ENCODE measurements at places on chromosomes 11 and 22. TPM values are rescaled to one million over a fixed set of nuclear protein-coding genes. Genes with fewer than 3 reads are reported as not detected.

DUSP8 gene
- total RNA-seq: 39.3 TPM

DLG2 gene
- 23.3 TPM for total RNA-seq

DNA sequence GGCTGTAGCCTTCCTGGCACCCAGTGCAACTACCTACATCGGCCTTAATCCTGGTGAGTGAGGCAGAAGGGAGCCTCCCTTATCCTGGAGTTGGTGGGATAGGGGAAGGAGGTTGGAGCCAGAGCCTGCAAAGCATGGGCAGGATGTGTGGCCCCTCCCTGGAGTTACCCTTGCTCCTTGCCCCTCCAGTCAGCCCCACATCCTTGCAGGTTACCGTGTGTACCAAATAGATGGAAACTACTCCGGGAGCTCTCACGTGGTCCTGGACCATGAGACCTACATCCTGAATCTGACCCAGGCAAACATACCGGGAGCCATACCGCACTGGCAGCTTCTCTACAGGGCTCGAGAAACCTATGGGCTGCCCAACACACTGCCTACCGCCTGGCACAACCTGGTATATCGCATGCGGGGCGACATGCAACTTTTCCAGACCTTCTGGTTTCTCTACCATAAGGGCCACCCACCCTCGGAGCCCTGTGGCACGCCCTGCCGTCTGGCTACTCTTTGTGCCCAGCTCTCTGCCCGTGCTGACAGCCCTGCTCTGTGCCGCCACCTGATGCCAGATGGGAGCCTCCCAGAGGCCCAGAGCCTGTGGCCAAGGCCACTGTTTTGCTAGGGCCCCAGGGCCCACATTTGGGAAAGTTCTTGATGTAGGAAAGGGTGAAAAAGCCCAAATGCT, 3.9 kb downstream of the SMPD1 start:
- H3K27ac ChIP-seq: no peak overlapping the region
- H3K4me3 ChIP-seq: no peak overlapping the region
- DNase-seq: no peak
- H3K27me3 ChIP-seq: no peaks in the 10 kb centered on the region
- H3K36me3 ChIP-seq: no peaks in the 10 kb centered on the region

GRCh38 chr11:33040862-33041453, 1.6 kb downstream of the TCP11L1 start:
- DNase-seq: no peak
- no peaks in the 10 kb centered on the region for H3K36me3 ChIP-seq
- no peaks in the 10 kb centered on the region for H3K4me1 ChIP-seq
- H3K27me3 ChIP-seq: no peaks in the 10 kb centered on the region

DNA sequence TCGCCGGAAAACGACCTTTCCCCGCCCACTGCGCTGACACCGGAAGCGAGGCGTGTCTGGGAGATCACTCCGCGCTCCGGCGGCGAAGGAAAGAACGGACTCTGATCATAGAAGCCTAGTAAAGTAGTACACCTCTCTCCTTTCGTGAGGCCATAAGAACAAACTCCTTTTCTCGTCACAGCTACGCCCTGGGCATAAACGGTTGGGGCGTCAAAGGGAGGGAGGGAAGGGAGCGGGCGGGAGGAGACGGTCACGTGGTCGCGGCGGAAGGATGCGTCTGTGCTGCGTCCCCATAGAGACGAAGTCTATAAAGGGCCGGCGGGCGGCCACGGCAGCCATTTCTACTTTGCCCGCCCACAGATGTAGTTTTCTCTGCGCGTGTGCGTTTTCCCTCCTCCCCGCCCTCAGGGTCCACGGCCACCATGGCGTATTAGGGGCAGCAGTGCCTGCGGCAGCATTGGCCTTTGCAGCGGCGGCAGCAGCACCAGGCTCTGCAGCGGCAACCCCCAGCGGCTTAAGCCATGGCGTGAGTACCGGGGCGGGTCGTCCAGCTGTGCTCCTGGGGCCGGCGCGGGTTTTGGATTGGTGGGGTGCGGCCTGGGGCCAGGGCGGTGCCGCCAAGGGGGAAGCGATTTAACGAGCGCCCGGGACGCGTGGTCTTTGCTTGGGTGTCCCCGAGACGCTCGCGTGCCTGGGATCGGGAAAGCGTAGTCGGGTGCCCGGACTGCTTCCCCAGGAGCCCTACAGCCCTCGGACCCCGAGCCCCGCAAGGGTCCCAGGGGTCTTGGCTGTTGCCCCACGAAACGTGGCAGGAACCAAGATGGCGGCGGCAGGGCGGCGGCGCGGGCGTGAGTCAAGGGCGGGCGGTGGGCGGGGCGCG, at the start of gene ATF4:
Gene ATF4 (plus strand): TSS at position 337 of the 880 bp plus-strand sequence. CDS start 884 bp downstream, outside the sequence.
- H3K36me3 ChIP-seq: peaks cover 10% of the 10 kb centered on the region
- H3K27me3 ChIP-seq: no peaks in the 10 kb centered on the region
- H3K4me3 ChIP-seq: peak within 1 kb of the TSS; percentile 93
- H3K4me1 ChIP-seq: no peaks in the 10 kb centered on the region

DNA sequence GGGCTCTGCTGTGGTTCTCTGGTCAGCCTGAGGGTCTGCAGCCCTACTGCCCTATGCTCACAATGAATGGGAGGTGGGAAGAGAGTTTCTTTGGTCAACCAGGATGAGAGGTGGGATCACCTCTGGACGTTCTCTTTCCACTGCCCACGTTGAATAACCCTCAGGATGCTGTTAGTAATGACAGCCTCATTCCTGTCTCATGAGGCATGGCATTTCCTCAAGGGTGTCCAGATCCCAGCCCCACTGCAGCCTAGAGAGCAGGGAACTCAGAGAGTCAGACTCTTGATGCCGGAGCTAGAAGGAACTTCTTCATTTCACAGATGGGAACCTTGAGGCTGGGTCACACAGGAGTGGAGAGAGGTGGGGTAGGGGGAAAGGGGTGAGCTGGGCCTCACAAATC, 196.0 kb downstream of the CEP164 start:
- no peaks in the 10 kb centered on the region for H3K36me3 ChIP-seq
- H3K27ac ChIP-seq: no peak overlapping the region
- H3K4me1 ChIP-seq: no peaks in the 10 kb centered on the region
- no peaks in the 10 kb centered on the region for H3K27me3 ChIP-seq

DNA sequence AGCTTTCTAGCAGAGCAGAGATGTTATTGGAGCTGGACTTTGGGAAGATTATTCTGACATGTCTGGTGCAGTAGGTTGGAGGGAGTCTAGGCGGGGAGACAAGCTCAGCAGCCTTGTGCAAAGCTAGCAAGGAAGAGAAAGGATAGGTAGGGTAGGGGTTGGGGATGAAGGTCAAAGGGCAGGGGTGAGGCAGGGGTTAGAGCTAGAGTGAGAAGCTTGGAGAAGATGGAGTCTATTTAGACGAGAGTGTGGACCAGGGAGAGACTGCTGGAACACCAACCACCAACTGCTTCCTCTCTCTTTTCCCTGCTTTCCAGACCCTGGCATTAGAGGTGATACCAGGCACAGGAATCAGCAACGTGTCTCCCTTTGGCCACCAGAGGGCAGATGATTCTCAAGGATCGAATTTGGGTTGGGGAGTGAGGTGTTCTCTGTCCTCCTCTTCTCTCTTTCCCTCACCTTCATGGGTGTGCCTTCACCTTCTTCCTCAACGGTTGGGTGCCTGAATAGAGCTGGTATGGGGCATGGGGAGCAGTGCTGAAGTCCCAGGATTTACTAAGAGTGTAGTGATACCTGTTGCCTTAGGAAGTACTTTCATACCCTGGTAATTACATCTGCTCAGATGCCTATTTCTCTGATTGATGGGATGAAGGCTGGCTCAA, 1.8 kb upstream of the MARK2 start:
- H3K27me3 ChIP-seq: no peaks in the 10 kb centered on the region
- peak; percentile 84 for DNase-seq
- no peak overlapping the region for H3K4me3 ChIP-seq
- H3K36me3 ChIP-seq: no peaks in the 10 kb centered on the region
- H3K4me1 ChIP-seq: peaks cover 6% of the 10 kb centered on the region

GRCh38 chr22:37044634-37045625, 6.6 kb upstream of the KCTD17 start:
- H3K27me3 ChIP-seq: no peaks in the 10 kb centered on the region
- no peak overlapping the region for H3K27ac ChIP-seq
- no peaks in the 10 kb centered on the region for H3K4me1 ChIP-seq
- H3K36me3 ChIP-seq: no peaks in the 10 kb centered on the region
- DNase-seq: no peak
- no peak overlapping the region for H3K4me3 ChIP-seq

DNA sequence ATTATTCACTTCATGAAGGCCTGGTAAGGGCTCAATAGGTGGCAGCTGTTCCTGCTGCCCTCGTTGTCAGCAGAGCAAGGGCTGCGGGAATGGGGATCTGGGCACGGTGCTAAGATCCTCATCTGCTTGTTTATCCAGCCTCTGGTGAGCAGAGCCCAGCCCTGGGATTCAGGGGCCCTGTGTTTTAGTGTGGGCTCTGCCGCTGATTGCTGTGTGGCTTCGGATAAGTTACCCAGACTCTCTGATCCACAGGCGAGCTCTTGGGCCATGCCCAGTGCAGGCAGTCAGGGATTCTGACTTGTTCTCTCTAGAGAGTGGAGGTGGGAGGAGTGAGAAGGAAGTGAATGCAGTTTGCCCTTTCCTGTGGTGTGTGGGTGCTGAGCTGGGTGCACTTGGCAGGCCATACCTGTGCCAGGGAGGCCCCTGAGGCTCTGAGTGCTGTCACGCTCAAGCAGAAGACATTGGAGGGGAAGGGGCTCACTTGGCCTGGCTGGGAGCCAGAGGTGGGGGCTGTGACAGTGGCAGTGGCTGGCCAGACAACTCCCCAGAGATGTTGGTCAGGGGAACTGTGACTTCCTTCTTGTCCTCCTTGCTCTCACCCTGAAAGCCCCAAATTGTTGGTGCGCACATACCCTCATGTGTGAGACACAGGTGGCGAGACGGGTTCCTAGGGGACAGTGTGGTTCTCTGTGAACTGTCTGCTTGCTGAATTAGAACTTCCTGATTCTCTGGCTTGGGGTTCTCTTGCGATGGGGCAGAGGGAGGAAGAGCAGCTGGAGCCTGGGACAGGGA, 43.7 kb downstream of the CD82 start:
- DNase-seq: no peak
- no peaks in the 10 kb centered on the region for H3K27me3 ChIP-seq
- no peaks in the 10 kb centered on the region for H3K4me1 ChIP-seq
- H3K36me3 ChIP-seq: no peaks in the 10 kb centered on the region
- H3K4me3 ChIP-seq: no peak overlapping the region
- peak overlapping the region; percentile 58 for H3K27ac ChIP-seq

DNA sequence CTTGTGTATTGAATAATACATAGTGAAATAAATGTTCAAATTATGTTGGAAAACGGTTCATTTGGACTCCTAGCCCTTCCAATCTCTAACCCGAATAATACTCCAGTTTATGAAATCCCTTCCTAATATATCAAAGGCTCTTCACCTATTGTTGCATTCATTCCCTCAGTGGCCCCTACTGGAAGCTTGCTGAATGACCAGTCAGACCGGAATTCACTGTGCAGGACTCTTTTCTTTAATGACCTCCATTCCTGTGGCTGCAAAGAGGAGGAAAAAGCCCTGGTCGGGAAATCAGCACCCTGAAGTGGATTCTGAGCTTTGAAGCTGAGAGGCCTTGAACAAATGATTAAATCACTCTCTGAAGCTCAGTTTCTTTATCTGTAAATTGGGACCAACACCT, 19.1 kb upstream of the RCN1 start:
- no peaks in the 10 kb centered on the region for H3K27me3 ChIP-seq
- no peak overlapping the region for H3K4me3 ChIP-seq
- no peak overlapping the region for H3K27ac ChIP-seq
- no peaks in the 10 kb centered on the region for H3K4me1 ChIP-seq

DNA sequence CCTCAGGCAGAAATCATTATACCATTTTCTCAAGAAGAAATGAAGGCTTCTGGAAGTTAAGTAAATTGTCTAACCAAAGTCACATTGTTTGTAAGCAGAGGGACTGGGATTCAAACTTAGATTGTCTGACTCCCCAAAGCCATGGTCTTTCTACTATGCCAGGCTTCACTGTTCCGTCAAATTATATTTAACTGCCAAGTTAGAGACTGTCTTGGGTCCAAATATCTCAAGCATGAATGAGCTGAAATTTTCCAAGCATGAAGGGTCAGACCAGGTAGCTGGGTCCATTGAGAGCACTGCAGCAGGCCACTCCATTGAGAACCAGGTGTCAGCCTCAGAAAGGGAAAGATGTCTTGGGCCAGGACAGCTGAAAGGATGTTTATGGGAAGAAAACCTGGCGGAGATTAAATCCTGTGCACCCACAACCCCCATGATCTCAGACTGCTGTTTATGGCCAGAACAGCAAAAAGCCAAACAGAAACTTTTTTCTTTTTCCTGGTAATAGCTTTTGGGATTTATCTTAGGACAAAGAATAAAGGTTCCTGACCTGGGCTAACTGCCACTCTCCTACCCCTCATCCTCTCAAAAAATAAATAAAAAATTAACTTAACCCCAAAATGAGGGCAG, 612.3 kb downstream of the INSC start:
- DNase-seq: no peak
- H3K27me3 ChIP-seq: no peaks in the 10 kb centered on the region
- H3K36me3 ChIP-seq: no peaks in the 10 kb centered on the region
- no peak overlapping the region for H3K27ac ChIP-seq
- H3K4me1 ChIP-seq: peaks cover 3% of the 10 kb centered on the region

GRCh38 chr11:13258855-13259254, 18.7 kb upstream of the BMAL1 start:
- H3K4me3 ChIP-seq: no peak overlapping the region
- H3K27me3 ChIP-seq: no peaks in the 10 kb centered on the region
- no peaks in the 10 kb centered on the region for H3K36me3 ChIP-seq
- no peak overlapping the region for H3K27ac ChIP-seq
- no peak for DNase-seq

DNA sequence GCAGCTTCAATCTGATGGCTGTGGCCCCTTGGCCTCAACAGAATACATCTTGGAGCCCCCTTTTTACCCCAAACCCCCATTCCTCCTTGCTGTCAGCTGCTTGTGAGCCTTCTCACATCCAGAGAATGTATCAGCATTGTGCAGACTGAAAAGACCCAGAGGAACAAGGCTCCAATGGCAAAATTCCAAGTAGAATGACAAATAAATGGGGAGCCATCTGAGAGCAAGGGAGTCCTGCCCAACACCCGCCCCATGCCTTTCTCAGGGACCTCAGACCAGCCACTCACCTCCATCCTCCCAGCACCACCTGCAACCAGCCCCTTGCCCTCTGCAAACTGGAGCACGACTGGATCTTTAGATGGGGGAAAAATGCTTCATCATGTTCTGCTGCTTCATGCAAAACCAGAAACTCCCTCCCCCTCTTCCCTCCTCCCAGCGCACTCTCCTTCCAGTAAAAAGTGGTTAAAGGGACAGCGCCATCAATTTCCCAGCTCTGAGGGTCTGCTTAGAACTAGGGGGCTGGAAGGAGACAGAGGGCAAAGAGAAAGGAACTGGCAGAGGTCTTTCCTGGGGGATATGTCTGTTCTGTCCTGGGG, 2.2 kb upstream of the NEFH start:
- no peaks in the 10 kb centered on the region for H3K4me1 ChIP-seq
- H3K4me3 ChIP-seq: no peak overlapping the region
- no peaks in the 10 kb centered on the region for H3K27me3 ChIP-seq
- DNase-seq: no peak

Measured in aorta (tissue), 5 donors.